ENCODE measurements at places on chromosomes 4 and X. TPM values are rescaled to one million over a fixed set of nuclear protein-coding genes. Genes with fewer than 3 reads are reported as not detected.

- no peak for DNase-seq
These were observed 9.5 kb downstream of the GSX2 start for GRCh38 chr4:54109241-54110018.

The GYPE gene
- 1.2 TPM for total RNA-seq

DNA sequence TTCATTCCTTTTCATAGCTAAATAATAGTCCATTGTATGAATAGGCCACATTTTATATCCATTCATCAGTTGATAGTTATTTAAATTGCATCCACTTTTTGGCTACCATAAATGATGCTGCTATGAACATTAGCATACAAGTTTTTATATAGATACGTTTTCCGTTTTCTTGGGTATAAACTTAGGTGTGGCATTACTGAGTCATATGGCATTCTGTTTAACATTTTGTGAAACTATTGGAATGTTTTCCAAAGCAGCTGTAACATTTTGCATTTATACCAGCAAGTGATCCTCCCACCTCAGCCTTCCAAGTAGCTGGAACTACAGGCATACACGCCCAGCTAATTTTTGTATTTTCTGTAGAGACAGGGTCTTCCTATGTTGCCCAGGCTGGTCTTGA, 26.3 kb downstream of the CLDN2 start:
- DNase-seq = no peak

GRCh38 chr4:136032391-136032790, 1499.9 kb downstream of the PCDH18 start:
- DNase-seq = no peak

The CT83 gene
- total RNA-seq = not detected

GRCh38 chr4:10106421-10107039, 10.1 kb downstream of the WDR1 start:
- DNase-seq = peak; percentile 63

- no peak for DNase-seq
These were observed 75.6 kb downstream of the STK32B start for GRCh38 chr4:5126857-5127256.

The UGT2A3 gene
- total RNA-seq = not detected

DNA sequence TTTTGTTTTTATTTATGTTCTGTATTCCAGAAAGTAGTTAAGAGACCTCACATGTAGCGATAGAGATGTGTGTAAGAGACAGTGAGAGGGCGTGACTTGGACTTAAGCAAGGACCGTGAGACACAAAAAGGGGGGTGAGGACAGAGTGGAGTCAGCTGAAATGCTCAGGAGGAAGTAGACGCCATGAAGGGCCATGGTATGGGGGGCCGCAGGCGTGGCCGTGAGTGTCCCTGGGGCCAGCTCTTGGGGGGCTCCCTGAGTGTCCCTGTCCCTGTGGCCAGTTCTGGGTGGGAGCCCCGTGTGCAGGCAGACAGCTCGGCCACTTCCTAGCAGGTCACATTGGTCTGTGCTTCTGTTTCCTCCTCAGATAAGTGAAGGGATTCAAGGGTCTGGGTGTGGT, 23.0 kb upstream of the MSANTD1 start:
- no peak for DNase-seq

The NPY1R gene
- not detected for total RNA-seq

DNA sequence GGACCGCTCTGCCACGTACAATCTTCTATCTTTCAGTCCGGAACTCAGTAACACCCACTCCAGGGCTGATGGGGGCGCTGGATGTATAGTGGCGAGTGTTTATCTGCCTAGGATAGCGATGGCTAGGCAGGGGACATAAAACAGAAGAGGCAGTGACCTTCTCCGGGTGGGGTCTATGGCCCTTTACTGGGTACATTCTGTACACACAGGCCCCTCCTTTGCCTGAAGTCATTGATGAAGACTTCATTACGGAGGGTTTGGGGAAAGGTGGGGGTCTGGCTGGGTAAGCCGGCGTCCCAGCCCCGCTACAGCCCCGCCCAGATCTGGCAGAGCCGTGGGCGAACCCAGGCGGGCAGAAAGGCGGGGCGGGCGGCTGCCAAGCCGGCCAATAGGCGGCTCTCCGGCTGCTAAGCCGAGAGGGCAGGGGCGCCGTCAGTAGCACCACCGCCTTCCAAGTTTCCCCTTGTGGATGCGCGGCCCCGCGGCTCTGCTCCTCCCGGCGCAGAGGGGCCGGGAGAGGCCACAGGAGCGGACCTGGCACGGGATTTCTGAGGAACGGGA, at the start of gene CHST7:
TSS of gene CHST7 (plus strand) at position 435 of the 561 bp plus-strand sequence. CDS start 167 bp downstream, outside the sequence.
- peak; percentile 49 for DNase-seq

GRCh38 chrX:50157545-50158135, 43.2 kb downstream of the AKAP4 start:
- no peak for DNase-seq

The CD38 gene
- 124 TPM for total RNA-seq

The CSAG2 gene
- total RNA-seq = not detected

DNA sequence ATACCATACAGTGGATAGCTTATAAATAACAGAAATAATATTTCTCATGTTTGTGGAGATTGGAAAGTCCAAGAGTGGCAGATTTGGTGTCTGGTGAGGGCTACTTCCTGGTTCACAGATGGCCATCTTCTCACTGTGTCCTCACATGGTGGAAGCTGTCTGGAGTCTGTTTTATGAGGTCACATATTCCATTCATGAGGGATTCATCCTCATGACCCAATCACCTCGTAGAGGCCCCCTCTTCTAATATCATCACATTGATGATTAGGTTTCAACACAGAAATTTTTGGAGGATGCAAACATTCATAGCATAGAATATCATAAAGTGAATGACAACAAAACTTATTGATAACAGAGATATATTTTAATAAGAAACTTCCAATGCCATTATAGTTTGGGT, 568.0 kb downstream of the STIM2 start:
- DNase-seq = no peak

DNA sequence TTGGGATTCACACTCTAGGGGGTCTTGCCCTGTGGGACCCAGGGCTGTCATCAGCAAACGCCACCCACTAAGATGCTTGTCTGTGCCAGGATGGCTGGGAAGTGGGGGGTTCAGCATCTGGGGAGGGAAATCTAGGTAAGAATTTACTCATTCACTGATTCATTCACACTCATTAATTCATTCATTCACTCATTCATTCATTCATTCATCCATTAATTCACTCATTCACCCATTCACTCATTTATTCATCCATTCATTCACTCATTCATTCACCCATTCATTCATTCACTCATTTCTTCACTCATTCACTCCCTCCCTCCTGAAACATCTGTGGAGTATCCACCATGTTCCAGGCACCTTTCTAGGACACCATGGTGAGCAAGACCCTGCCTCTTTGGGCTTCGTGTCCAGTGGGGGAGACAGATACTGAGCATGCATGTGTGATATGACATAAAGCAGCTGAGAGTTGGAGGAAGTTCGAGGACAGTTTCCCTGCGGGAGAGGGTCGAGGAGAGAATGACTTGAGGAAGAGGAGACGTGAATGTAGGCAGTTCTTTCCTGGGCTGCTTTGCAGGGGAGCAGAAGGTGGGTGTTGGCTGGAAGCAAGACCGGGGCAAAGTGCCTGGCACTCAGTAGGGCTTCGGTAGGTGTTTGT, 90.6 kb downstream of the SORCS2 start:
- no peak for DNase-seq

- DNase-seq = no peak
These were observed 405.2 kb downstream of the PPARGC1A start for GRCh38 chr4:23484689-23485088.

GRCh38 chr4:150598909-150599308, 17.0 kb downstream of the MAB21L2 start:
- DNase-seq = no peak

The NAP1L2 gene
- 5.4 TPM for total RNA-seq

GRCh38 chrX:30215357-30215843, at the start of gene MAGEB2:
TSS of gene MAGEB2 (plus strand) at chrX:30215563. CDS start at chrX:30218581, 3,018 bp downstream.
- DNase-seq = no peak

GRCh38 chr4:82528074-82528473, 33.7 kb downstream of the TMEM150C start:
- no peak for DNase-seq

DNA sequence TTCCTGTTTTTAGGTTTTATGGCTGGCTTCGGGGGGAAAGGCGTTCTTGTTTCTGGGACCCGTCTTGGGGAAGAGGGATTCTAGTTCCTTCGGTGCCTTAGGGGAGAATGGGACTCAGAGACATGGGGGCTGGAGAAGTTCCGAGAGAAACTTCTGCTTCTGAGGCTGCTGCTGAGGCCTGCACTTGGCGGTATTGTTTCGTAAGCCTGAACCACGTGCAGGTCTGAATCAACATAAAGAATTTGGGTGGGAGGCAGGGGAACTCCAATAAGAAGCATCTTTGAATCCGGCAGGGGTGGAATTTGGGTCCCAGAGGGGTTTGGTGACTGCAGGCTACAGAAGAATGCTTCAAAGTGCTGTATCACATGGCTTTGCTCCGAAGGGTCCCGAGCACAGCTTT, 15.1 kb downstream of the XG start:
- DNase-seq = no peak

DNA sequence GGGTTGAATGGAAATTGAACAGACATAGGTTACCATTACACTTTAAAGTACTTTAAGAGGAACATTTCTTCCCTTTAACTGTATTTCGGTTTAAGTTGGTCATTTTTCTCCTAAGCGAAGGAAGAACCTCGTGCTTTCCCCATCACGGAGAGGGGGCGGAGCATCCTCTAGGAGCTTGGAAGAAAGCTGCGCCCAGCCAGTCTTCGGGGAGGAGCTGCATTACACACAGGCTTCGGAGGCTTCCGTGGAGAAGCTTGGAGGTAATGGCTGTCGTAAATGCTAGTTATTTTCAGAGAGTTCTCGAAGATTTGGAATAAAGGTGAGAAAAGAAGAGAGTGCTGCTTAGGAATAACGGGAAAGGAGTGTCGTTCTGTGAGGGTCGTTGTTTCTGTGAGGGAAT, at the start of gene PWWP3B:
TSS of gene PWWP3B (plus strand) at position 199 of the 400 bp plus-strand sequence. CDS start 37,128 bp downstream, outside the sequence.
- DNase-seq = no peak

DNA sequence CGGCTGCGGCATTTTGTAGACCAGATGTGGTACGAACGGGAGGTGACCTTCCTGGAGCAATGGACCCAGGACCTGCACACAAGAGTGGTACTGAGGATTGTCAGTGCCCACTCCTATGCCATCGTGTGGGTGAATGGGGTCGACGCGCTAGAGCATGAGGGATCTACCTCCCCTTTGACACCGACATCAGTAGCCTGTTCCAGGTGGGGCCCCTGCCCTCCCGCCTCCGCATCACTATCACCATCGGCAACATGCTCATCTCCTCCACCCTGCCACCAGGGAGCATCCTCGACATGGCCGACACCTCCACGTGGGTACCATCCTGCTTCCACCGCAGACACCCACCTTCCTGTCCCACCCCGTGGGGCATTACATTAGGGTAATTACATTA, 46.2 kb downstream of the SMARCA5 start:
- no peak for DNase-seq

DNA sequence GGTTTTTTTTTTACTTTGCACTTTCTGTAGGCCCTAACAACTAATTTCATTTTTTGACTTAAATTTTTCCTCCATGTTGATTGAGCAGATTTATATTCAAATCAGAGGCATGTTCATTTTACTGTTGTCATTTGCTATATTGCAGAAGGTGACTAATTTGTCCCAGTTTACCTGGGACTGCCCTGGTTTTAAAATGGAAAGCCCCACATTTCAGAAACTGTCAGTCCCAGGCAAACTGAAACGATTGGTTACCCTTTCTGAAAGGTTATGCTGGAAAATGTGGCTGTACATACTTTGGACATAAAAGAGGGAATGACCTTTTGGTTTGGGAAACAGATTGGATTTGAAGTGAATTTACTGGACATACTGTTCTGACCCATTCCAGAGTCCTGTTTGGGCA, 160.0 kb downstream of the SPCS3 start:
- no peak for DNase-seq

The RAP1GDS1 gene
- total RNA-seq = 59.7 TPM

- DNase-seq = no peak
These were observed 104.7 kb upstream of the TRIM2 start for GRCh38 chr4:153099391-153100140.

DNA sequence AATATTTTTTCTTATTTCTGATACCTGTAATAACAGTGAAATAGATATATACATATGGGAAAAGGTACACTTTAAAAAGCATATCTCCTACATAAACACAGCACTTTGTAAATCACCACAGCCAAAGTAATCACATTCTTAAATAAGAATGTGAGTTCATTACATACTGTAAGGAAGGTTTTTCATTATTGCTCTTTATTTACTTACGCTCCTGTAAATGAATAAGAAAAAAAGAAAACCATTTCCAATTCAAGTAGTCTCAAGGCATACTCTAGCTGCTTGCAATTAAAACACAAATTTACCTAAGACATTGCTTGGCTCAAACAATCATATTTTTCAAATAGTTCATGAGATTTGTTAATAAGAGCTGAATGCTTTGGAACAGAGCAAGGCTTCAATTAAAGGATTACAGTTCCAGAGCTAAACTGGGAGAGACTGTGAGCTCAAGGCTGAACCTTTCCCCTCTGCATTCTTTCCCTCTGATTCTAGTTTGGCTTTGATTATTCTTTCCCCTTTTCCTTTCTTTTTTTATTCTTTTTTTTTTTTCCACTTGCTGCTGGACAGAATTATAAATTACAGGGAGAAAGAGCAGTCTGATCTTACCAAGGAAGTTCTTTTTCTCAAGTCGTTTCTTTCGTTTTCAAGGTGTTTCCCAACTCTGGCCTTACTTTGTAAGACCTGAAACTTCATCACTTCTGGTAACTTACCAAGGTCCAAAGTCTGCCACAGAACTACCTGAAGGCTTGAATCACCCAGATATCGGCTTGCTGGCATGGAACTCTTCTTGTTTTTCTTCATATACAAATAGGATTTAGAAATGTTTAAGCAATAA, 278.3 kb downstream of the INPP4B start:
- DNase-seq = no peak

GRCh38 chrX:110733166-110733565, 62.5 kb downstream of the CHRDL1 start:
- no peak for DNase-seq

DNA sequence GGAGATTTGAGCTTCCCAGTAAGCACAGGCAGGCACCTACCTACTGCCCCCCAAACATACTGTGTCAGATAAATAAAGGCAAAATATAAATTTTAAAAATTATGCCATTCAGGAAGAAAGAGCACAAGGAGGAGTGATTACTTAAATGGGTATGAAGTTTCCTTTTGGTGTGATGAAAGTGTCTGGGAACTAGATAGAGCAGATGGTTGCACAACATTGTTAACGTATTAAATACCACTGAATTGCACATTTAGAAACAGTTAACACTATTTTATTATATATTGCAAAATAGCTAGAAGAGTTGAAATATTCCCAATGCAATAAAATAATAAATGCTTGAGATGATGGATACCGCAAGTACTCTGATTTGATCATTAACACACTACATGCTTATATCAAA, 374.7 kb upstream of the FGF13 start:
- DNase-seq = no peak

GRCh38 chrX:46559062-46559461, 13.8 kb upstream of the ZNF674 start:
- DNase-seq = no peak

- DNase-seq = no peak
These were observed 65.7 kb upstream of the ALG13 start for GRCh38 chrX:111615227-111615626.

GRCh38 chr4:67049446-67049845, 495.9 kb downstream of the CENPC start:
- DNase-seq = no peak

The MAGEB2 gene
- total RNA-seq = not detected

Measured in natural killer cell (primary cell).